ENCODE measurements at places on chromosomes 2 and 18.

GRCh38 chr18:37242826-37243560 is 322.6 kb downstream of the CELF4 start:
- DNase-seq = no peak

DNA sequence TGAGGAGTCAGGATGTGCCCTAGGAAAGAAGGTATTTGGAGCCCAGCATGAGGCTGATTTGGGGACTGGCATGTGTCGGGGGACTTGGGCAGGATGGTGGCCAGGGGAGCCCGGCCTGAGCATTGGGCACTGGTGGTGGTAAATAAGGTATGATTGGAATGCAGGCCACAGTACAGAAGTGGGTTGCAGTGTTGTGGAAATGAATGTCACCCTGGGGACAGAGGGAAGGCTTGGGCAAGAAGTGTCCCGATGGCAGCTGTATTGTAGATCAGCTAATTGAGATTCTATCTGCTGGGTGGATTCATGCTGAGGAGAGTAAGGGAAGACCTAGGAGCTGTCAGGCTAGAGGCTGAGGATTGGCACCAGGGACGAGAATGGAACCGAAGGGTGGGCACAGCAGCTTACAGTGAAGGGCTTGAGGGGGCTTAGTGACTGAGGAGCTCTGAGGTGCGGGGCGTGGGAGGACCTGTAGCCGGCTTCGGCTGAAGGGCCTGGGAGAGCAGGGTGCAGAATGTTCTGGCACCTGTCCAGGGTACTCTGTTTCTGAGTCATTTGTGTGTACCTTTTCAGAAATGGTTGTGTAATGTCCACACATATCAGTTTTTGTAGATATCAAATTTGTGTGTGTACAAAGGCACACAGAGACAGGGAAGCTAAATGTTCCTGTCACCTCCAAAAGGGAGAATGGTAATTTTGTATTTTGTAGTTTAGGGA is 170.2 kb downstream of the PRKCE start:
- DNase-seq = no peak

GRCh38 chr2:179538406-179539123 is 273.9 kb upstream of the SESTD1 start:
- DNase-seq = no peak

DNA sequence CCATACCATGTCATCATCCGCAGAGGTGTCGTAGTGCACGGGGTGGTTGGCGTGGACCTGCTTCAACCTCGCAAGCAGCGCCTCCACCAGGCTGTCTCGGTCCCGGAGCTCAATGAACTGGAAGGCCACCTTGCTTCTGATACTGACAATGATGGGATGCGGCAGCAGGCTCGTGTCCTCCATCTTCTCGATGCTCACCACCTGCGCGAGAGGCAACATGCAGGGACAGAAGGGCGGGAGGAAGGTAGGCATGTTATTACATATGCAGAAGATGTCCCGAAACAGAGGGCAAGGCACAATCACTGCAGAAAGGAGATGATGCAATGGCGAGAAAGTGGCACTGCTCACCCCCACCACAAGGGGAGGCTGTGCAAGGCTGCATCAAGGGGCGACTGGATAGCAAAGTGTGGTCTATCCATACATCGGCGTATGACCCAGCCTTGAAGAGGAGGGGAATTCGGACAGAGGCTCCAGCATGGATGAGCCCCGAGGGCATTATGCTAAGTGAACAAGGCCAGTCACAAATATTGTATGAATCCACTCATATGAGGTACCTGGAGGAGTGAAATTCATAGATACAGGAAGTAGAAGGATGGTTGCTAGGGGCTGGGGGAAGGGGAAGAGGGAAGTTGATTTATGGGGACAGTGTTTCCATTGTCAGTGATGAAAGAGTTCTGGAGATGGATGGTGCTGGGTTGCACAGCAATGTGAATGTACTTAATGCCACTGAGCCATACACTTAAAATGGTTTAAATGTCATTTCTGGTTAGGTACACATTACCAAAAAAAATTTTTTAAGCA is 36.6 kb downstream of the RPL31 start:
- DNase-seq = peak; percentile 80

DNA sequence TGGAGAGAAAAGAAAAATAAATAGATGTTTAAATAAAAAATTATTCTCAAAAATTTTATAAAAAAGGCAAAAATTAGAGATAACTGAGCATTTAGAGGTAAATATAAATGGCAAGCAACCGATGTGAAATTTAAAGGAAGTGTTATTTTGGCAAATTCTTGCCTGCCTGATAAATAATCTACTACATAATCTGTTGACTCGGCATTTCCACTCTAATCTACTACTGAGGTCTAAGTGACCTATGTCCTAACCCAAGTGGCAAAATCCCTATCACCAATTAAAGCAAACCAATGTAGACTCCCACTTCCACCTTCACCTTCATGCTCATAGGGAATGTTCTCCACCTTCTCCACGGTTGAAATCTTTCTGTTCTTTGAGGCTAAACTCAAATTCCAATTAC is 1124.1 kb upstream of the CDH2 start:
- no peak for DNase-seq

- no peak for DNase-seq
Observed at GRCh38 chr2:204010628-204011560, 74.3 kb downstream of the ICOS start.

DNA sequence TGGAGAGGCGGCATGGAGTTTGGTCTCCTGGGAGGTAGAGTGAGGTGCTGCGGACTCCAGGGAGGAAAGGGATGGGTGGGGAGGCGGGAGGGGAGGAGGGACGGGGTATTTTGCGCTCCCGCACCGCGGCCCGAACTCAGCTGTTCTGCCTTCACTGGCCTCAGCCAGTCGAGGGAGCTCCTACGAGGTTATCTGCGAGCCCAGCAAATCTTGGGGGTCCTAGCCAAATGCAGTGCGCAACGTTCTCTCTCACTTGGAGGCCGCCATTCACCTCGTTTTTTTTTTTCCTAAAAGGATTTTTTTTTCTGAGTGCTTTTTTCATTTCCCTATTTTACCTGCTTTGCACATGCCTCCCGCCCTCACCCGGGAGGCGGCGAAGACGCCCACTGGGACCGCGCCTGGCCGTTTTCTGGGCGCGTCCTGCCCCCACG is 877 bp upstream of the BCL2L11 start:
- no peak for DNase-seq

DNA sequence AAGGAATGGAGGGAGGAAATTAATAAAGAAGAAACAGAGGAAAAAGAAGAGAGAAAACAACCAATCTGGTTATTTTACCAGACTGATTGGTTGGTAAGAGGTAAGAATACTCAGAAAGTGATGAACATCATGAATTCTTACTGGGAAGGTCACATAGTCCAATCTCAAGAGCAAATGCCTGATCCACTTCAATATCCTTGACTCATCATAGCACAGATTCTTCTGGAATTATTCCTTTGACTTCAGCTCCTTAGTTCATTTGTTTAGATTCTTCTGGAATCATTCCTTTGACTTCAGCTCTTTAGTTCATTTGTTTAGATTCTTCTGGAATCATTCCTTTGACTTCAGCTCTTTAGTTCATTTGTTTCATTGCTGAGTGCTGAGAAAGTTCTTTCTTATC is 2030.6 kb upstream of the CELF4 start:
- DNase-seq = no peak

DNA sequence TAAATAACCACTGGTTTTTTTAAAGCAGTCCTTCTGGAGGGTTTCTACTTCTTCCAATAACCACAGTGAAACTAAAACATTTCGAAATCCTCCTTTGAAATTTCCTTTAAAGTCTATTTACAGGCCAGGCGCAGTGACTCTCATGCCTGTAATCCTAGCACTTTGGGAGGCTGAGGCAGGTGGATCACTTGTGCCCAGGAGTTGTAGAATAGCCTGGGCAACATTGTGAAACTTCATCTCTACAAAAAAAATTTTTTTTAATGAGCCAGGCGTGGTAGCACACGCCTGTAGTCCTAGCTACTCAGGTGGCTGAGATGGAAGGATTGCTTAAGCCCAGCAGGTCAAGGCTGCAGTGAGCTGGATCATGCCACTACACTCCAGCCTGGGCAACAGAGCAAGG is 15.2 kb downstream of the KIDINS220 start:
- DNase-seq = no peak

GRCh38 chr18:63648241-63648640 is 4.2 kb upstream of the SERPINB4 start:
- DNase-seq = no peak

- no peak for DNase-seq
Observed at GRCh38 chr2:106596844-106597243, 109.7 kb downstream of the CD8B2 start.

GRCh38 chr2:208046686-208047085 is 21.4 kb upstream of the PLEKHM3 start:
- DNase-seq = no peak

DNA sequence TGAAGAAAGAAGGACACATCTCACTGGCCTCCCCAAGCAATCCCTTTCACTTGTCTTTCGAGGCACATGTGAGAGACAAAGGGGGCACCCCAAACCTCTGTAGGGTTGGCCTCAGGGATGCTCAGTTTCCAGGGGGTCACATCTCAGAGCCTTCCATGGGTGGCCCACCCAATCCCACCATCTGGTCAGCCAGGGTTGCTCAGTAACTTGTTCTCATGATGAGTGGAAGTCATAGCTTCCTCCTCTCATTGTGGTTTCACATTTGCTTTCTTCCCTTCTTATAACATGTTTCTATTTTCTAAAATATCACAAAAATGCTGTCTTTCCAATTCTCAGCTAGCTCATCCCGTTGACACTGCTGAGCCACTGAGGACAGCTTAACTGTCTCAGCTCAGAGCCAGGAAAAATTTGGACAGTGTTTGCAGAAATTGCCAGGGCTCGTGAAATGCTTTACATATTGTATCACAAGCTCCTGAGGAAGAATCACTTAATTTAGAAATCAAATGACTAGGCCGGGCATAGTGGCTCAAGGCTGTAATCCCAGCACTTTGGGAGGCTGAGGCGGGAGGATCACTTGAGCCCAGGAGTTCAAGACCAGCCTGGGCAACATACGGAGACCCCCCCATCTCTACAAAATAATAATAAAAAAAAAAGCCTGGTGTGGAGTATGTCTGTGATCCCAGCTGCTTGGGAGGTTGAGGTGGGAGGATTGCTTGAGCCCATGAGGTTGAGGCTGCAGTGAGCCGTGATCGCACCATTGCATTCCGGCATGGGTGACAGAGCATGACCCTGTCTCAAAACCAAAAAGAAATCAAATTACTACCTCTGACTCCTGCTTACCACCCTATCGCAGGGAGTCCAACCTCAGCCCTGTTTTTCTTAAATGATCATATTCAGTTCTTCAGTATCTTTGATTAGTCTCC is 129.3 kb downstream of the PRKCE start:
- DNase-seq = no peak

DNA sequence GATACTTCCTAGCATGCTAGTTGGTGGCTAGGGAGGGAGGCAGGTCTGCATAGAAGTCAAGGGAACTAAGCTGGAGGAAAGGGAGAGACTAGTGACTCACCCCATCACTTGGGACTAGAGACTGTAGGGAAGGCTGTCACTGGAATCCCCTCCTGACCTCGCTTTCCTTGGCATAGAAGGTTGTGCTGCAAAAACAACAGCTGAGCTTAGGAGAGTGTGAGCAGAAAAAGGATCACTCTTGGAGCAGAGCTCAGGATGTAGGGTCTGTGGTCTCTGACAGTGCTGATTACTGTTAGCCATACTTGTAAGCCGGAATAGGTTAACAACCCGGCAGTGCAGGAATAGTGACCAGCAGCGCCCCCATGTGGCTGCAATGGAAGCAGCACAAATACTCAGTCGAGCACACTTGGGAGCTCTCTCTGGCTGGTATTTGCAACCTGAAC is 66.9 kb upstream of the SMAD2 start:
- DNase-seq = no peak

DNA sequence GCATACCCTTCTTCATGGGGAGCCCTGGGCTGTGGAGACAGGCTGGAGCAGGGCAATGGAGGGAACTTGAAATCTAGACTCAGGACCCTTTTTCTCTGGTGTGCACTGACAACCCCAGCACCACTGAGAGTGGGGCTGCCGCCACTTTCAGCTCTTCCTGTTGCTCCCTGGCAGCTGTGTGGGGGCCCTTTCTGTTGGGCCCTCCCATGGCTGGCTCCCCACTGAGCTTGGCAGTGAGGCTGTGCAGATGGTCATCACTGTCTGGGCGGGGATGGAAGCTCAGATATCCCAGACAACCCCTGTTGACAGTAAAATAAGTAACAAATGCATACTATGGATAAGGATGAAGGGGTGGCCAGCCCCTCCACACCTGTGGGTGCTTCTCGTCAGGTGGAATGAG is 6.7 kb downstream of the MYO7B start:
- peak; percentile 64 for DNase-seq

GRCh38 chr2:212489719-212490346 is 48.8 kb downstream of the ERBB4 start:
- no peak for DNase-seq

DNA sequence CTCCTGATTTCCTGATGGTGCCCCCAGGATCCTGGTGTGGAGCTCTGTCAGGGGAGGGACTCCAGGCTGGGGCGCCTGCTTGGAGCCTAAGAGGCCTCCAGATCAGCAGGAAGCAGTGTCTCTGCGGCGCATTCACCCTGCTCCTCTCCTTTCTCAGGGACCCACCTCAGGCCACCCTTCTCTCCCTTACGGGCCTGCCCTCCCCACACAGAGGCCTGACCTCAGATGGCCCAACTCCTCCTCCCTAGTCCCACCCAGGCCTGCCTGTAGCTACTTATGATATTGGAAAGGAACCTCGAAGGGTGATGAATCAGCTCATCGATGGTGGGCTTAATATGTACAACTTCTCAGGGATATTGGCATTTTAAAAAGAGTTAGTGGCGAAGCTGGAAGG is 10.6 kb downstream of the TMEM37 start:
- no peak for DNase-seq

GRCh38 chr2:119721043-119721442 is 38.7 kb upstream of the PTPN4 start:
- no peak for DNase-seq

DNA sequence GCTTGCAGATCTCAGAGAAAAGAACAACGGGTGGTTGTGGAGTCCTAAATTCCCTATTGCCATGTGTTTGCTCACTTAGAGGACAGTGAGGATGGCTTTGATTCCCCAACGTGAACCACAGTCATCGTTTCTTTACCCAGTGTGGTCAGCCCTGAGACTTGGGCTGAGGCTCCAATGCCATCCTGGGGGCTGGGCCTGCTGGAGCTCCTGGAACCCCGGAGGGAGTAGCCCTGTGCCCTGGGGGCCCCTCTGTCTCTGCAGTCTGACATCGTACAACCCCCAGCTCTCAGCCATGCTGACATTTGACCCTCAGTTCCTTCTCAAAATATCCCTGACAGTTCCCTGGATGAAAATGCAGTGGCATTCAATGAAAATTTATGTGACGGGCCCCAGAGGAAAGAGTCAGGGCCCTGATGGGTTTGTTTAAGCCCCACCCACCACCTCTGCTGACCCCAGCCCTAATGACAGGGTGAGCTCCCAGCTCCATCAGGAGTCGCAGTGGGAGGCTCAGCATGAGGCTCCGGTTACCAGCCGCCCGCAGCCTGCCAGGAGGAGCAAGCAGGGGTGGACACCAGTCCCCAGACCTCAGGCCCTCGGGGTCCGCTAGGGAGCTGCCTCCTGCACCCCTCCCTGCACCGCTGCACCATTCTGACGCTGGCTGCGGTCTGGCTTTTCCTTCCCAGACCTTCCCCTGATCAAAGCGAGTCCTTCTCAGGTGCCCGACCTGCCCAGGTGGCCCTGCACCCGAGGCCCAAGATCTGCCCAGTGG is 120.9 kb downstream of the TWIST2 start:
- peak; percentile 81 for DNase-seq
